ENCODE measurements at places on chromosomes 12 and 14.

- no peak for DNase-seq
Measured at GRCh38 chr14:55339770-55340169, 68.5 kb downstream of the FBXO34 start.

GRCh38 chr14:73843296-73843695 lies 8.3 kb upstream of the PTGR2 start:
- no peak for DNase-seq

GRCh38 chr12:95755261-95755865 lies 35.2 kb downstream of the NTN4 start:
- no peak for DNase-seq

DNA sequence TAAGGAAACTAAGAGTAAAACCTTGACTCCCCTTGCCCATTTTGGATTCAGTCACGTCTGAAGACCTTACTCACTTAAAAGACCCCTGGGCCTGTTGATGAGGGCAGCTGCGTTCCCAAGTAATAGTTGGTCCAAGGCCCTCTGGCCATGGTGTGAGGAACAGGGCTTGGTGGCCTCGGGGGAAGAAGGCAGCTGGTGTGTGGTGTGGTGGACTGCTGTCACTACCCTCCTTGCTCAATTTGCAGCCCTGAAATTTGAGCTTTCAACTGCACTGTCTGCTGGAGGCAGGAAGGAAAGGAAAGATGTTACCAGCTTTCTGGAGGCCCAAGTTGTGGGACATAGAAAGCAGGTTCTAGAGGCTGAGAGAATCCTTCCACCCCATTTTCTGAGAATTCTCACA lies 128.2 kb downstream of the SLC38A6 start:
- DNase-seq = no peak

- DNase-seq = no peak
Measured at GRCh38 chr14:72666610-72667009, 227.3 kb downstream of the DPF3 start.

GRCh38 chr12:124601706-124602105 lies 34.3 kb upstream of the NCOR2 start:
- no peak for DNase-seq

- DNase-seq = no peak
Measured at GRCh38 chr12:104340177-104340576, 36.6 kb downstream of the EID3 start.

GRCh38 chr14:104115691-104116287 lies 22.6 kb upstream of the KIF26A start:
- no peak for DNase-seq

DNA sequence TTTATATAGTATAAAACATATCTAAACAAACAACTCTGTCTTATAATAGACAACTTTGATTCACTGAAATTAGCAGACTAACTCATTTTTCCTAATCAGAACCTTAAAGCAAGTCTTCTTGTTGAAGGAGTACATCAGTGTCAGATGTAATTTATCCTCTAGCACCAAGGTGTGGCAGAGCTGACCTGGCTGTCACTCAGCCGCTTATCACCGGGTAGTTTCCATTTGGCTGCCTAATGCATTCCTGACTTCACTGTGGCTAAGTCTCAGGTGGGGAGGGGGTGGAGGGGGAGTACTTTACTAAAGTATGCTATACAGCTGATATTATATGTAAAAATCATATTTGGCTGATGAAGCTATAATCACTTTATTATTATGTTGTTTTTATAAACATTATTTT lies 339.9 kb upstream of the RGS6 start:
- DNase-seq = no peak

DNA sequence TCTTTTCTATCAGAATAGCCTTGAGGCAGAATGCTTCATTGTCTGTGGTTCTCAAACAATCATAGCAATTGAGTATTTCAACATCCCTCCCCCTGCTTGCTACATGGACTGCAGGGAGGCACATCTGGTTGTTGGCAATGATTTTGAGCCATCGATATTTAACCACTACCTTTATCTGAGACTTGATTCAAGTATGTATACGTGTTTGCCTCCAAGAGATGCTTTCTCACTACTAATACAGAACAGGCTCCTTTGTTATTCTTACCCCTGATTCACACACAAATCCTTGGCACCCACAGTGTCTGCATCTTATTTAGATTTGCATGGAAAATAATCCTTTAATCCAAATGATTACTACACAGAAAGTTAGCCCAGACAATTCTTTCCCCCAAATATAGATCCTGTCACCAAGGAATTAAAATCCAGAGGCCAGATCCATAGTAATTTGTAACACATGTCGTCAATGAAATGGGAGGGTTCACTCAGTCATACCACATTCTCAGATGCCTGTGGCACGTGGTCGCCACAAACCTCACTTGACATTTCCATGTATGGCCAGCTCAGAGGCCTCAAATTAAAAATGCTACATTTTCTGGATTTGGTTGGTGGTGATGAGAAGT lies 199.3 kb downstream of the ITPR2 start:
- DNase-seq = no peak

- DNase-seq = no peak
Measured at GRCh38 chr14:66442953-66443571, 43.1 kb upstream of the CCDC196 start.

DNA sequence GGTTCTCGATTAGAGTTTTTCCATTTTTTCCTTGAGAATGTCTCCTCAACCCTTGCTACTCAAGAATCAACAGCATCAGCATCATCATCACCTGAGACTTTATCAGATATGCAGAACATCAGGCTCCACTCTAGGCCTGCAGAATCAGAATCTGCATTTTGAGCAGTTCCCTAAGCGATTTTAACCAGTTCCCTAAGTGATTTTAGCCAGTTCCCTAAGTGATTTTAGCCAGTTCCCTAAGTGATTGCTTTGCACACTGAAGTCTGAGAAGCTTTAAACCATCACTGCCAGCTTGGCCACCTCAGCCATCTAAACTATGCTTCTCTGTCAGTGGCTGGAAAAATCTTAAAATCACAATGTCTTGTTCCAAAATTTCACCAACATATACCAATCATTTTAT lies 29.4 kb upstream of the SLC38A1 start:
- no peak for DNase-seq

DNA sequence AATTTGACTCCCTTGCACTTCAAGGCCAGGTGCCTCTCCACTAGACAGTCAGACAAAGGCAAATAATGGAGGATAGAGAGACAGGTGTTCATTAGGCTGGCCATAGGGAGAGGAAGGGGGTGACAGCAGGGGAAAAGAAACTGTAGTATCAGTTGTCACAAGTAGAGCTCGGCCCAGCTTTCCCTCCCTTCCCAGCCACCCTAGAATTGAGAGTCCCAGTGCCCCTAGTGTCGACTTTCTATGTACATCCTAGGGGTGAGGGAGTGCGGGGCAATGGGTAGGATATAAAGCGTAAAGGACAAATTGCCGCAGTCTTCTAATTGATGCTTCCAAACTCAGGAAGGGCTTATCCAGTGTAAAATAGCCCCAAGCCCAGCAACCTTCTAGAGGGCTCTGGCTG lies 39.0 kb downstream of the BAZ2A start:
- no peak for DNase-seq

- DNase-seq = no peak
Measured at GRCh38 chr12:1844661-1845409, 24.5 kb downstream of the LRTM2 start.

GRCh38 chr12:92439420-92439805 lies 263.4 kb upstream of the PLEKHG7 start:
- DNase-seq = no peak

DNA sequence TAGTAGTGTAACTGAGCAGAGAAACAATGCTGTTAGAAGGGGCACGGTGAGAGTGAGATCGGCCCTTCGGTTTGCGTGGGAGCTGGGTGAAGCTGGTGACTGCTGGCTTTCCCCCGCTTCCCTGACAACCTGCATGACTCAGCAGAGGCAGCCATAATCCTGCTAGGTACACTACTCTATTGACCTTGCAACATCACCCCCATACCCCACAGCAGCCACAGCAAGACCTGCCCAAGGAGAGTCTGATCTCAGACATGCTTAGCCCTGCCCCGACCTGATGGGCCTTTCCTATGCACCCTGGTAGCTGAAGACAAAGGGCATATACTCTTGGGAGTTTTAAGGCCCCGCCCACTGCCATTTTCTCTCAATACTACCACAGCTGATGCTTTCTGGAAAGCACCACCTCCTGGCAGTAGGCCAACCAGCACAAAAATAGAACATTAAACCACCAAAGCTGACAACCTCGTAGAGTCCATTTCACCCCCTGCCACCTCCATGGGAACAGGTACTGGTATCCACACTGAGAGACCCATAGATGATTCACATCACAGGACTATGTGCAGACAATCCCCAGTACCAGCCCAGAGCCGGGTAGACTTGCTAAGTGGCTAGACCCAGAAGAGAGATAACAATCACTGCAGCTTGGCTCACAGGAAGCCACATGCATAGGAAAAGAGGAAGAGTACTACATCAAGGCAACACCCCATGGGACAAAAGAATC lies 75.9 kb upstream of the RGS6 start:
- DNase-seq = no peak

- no peak for DNase-seq
Measured at GRCh38 chr12:53816360-53817020, 64.7 kb upstream of the CISTR start.

GRCh38 chr12:95674631-95675030 lies 115.9 kb downstream of the NTN4 start:
- no peak for DNase-seq

- no peak for DNase-seq
Measured at GRCh38 chr12:32826807-32827412, 69.7 kb downstream of the PKP2 start.

GRCh38 chr14:23093991-23094665 lies 808 bp downstream of the ACIN1 start:
- DNase-seq = peak; percentile 62

DNA sequence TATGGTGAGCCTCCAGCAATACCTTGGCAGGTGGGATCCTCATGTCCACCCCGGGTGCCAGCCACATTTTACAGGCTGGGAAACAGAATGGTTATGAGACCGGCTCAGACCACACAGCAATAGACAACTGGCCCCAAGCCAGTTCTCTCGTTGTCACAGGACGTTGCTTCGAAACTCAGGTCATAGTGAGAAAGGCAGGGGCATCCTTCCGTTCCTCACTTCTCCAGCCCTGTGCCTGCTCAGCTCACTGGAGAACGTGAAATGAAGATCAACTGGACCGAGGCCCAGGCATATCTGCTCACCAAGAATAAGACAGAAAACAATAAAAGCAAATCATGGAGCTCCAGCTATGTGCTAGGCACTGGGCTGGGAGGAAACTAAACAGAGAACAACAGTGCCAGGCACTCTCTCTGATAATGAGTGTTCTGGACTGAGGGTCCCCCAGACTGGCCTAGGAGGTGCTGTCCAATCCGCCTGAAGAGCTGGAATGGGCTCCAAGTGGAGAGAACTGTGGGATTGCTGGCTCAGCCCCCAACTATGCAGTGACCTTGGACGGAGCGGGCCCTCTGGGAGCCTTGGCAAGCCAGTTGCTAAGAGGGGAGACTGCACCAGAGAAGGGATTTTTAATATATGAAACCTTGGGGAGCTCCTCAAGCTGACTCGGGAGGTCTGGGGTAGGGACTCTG lies 18.8 kb upstream of the FAIM2 start:
- no peak for DNase-seq

- DNase-seq = no peak
Measured at GRCh38 chr12:132516095-132517012, 26.4 kb downstream of the FBRSL1 start.

- no peak for DNase-seq
Measured at GRCh38 chr12:89975574-89975973, 266.9 kb upstream of the ATP2B1 start.

DNA sequence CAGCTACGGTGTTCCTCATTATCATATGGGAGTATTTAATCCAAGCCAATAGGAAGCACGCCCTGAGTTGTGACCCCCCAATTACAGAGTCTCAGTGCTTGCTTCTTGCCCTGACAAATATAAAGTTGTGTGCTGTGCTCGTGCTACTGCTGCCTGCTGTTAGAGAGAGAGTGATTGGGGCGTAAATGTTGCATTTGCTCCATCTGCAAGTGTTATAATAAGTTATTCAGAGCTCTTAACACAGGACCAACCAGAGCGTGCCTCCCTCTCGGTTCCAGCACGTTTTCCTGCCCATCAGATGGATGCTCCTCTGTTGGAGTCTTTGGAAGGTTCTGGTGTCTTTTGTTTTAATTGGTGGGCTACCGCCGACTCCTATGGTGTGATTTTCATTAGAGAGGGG lies 81.4 kb downstream of the TESC start:
- DNase-seq = no peak

- no peak for DNase-seq
Measured at GRCh38 chr12:131271724-131272123, 318.0 kb downstream of the ADGRD1 start.

DNA sequence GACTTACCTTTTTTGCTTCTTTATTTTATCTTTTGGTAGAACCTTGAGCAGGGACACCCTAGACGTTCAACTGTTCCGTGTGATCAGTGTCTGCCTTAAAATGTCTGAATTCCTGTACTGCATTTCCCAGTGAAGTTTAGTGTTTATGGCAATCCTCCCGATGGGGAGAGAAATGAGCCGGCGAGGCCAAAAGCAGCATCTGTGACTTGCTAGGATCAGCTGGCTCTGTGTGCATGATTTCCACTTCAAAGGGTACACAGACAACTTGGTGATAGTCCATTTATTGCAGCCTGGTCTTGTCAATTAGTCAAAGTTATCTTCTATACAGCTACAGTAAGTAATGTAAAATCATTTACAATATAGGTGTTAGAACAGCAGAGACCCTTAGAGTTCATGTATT lies 768.5 kb downstream of the DIO2 start:
- DNase-seq = no peak

DNA sequence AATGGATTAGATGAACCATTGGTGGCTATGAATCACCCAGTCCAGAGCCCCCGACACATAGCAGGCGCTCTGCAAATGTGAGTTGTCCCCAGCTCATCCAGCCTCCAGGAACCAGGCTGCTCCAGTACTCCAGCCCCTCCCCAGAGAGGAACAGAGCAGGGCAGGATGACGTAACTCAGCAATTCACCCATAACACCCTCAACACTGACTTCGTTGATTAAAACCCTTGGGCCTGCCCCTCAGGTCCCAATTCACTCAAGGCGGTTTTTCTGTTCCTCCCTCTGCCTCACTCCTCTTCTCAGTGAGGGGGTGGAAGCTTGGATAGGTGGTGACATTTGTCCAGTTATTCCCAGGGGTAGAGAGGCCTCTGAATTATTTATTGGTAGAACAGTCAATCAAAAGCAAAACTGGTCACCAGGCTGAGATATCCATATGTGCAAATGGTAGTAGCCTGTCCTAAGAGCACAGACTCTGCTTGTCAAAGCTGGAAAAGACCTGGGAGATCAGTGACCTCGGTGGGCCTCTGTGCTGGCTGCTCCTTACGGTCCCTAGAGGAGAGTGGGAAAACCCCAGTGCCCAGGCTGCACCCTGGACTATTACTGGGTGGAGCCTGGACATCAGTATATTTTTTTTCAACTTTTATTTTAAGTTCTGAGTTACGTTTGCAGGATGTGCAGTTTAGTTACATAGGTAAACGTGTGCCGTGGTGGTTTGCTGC lies 97.0 kb downstream of the CMKLR1 start:
- DNase-seq = no peak
